Left renal pelvis (tissue), 4 donors: ENCODE measurements at places on chromosomes 3 and 15. TPM values are rescaled to one million over a fixed set of nuclear protein-coding genes. Genes with fewer than 3 reads are reported as not detected.

GRCh38 chr3:107817076-107817475, 273.8 kb downstream of the CD47 start:
- DNase-seq: no peak

DNA sequence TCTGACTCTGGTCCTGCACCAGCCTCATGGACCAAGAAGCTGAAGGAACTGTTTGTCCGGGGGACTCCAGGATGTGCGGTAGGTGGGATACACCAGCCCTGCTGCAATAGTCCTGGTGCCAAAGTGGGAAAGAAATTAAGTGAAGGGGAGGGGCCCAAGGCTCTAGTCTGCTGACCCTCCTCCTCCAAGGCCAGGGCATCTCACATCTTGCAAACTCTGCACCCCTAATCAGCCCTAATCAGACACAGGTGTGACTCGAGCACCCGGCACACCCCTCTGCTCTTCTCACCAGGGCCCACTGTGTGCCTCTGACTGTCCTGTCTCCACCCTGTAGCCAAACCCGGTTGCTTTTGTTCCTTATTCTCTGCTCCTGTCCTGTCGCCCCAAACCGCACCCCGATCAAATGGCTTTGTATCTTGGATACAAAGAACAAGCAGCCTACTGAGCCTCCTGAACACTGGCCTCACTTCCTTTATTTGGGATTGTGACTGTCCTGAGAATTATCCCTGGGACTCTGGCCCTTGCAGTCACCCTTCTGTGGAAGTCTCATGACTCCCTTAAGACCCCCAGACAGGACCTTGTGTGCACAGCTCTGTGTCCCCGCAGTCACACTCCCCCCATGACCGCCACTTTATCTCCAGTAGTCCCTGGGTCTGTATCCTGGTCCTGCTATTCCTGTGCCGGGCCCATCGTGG, 26.7 kb upstream of the SLC41A3 start:
- DNase-seq: no peak

GRCh38 chr3:38595393-38595792, 54.1 kb downstream of the SCN5A start:
- no peak for DNase-seq

HDGFL3 gene
- 100 TPM for polyA plus RNA-seq

DNA sequence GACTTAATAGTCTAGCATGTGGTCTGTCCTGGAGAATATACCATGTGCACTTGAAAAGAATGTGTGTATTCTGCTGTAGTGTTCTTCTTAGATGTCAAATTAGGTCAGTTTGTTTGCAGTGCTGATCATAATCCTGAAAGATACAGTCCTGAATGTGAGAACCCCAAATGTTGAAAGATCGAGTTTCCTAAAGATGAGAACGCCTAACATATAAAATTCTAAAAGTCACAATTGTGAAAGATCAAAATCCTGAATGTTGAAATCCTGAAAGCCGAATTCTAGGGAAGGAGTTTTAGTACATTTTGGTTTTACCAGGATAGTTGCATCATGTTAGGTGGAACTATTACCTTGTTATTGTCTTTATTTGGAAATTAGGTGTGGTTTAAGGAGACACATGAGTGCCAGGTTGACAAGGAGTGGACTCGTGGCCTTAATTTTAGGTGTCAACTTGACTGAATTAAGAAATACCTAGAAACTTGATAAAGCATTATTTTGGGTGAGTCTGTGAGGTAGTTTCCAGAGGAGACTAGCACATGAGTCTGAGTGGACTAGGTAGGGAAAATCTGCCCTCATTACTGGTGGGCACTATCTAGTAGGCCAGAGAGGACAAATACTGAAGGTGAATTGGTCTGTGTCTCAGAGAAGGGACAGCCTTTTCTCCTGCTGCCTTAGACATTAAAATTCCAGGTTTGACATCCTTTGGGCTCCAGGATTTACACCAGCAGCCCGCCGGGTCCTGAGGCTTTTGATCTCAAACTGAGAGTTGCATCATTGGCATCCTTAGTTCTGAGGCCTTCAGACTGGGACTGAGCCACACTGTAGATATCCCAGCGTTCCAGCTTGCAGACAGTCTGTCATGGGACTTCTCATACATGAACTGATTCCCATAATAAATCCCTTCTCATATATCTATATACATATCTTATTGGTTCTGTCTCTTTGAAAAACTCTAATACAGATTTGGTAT, 77.1 kb downstream of the LRRC28 start:
- no peak for DNase-seq

GRCh38 chr3:119630880-119631329, 29.5 kb downstream of the POPDC2 start:
- no peak for DNase-seq

- DNase-seq: peak; percentile 70
Observed at GRCh38 chr3:66971891-66972551, 26.1 kb upstream of the KBTBD8 start.

DNA sequence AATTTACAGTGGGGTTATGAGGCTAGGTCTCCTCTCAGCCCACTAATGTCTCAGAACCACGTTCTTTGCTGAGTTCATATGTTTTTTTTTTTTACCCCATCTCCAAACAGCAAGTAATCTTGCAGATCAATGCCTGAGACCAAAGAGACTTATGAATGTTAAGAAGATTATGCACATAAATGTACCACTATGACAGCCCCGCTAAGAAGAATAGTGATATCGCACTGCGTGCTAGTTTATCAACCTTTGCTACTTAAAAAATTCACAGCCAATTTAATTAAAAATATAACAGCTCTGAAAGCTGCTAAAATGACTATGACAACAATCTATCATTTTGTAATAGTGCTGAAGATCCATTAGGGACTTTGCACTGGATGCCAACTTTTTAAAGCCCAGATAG, 739.0 kb upstream of the CFAP20DC start:
- no peak for DNase-seq

- no peak for DNase-seq
Observed at GRCh38 chr3:29972320-29972993, 633.9 kb upstream of the TGFBR2 start.

GRCh38 chr3:100106531-100107141, 7.7 kb downstream of the FILIP1L start:
- no peak for DNase-seq

ETV5 gene
- polyA plus RNA-seq: 30.7 TPM

ZNF80 gene
- not detected for polyA plus RNA-seq

SLC51A gene
- polyA plus RNA-seq: 10.4 TPM

- DNase-seq: no peak
Observed at GRCh38 chr3:134836921-134837320, 41.9 kb downstream of the EPHB1 start.

- DNase-seq: no peak
Observed at GRCh38 chr3:119161240-119161639, 12.2 kb upstream of the UPK1B start.

- no peak for DNase-seq
Observed at GRCh38 chr3:76997733-76998132, 42.2 kb upstream of the ROBO2 start.

ATP13A4 gene
- 1.3 TPM for polyA plus RNA-seq

DNA sequence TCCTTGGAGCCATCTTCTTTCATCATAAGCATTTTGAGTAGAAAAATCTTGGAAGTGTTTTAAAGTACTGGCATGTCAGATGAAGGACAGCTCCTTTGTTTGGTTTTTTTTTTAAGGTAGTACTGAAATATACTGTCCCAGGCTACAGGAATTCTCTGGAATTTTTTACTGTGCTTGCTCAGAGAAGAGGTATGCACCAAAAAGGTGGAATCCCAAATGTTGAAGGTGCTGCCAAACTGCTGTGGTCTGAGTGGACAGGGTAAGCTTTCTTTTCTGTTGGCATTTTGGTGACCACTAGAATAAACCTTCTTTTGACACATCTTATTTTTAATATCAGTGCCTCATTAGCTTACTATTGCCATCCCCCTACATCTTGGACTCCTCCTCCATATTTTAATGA, 7.2 kb downstream of the GNL3 start:
- DNase-seq: no peak

P2RY14 gene
- 1.6 TPM for polyA plus RNA-seq

DNA sequence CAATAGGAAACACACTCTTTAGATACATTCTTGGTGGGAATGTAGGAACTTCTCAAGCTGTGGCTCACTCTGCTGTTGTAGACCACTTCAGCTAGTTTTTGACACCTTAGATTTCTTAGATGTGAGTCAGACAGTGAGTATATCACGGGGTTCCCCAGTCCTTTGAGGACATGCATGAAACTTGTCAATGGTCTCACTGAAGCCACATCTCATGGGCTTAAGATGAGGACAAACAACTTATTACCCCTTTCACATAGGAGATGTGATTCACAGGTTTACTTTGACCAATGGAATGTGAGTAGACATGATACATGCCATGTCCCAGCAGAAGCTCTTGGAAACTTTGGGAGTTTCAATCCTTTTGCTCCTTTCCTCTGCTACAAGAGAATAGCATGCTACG, 325.5 kb downstream of the CHST2 start:
- no peak for DNase-seq

GRCh38 chr3:15164340-15164739, 41.7 kb upstream of the CAPN7 start:
- peak; percentile 41 for DNase-seq

DNA sequence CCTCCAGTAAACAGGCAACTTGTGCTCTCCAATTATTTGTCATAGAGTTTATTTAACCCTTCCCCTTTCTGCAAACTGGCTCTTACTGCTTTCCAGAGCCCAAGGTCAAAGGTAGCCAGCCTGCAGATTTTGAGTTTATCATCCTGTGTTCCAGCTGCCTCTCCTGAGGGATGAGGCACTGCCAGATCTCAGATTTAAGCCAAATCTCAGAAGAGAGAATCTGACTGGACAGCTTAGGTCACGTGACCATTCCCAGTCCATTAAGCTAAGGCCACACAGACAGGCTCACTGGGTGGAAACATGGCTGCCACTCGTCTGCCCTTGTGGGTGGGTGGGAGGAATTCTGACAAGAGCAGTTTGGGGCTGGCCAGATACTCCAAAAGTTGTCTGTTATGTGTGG, 8.6 kb upstream of the SIAH2 start:
- DNase-seq: no peak

DNA sequence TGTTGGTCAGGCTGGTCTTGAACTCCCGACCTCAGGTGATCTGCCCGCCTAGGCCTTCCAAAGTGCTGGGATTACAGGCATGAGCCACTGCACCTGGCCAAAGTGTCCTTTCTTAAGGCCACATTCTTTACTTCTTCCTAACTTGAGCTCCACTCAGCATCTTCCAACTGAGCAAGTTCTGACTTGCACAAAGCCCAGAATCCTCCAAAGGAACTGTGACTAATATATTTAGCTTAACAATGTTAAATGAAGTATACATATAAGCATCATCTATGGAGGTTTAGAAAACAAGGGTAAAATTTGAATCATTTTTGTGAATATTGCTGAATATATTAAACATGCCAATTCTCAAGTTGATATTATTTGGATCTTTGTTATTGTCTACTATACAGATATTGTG, 93.7 kb downstream of the SHQ1 start:
- no peak for DNase-seq

- DNase-seq: peak; percentile 83
Observed at GRCh38 chr15:66765478-66766281, 63.6 kb downstream of the SMAD6 start.

TGM4 gene
- 0.07 TPM for polyA plus RNA-seq

GOLGA8G gene
- polyA plus RNA-seq: 0.31 TPM

DNA sequence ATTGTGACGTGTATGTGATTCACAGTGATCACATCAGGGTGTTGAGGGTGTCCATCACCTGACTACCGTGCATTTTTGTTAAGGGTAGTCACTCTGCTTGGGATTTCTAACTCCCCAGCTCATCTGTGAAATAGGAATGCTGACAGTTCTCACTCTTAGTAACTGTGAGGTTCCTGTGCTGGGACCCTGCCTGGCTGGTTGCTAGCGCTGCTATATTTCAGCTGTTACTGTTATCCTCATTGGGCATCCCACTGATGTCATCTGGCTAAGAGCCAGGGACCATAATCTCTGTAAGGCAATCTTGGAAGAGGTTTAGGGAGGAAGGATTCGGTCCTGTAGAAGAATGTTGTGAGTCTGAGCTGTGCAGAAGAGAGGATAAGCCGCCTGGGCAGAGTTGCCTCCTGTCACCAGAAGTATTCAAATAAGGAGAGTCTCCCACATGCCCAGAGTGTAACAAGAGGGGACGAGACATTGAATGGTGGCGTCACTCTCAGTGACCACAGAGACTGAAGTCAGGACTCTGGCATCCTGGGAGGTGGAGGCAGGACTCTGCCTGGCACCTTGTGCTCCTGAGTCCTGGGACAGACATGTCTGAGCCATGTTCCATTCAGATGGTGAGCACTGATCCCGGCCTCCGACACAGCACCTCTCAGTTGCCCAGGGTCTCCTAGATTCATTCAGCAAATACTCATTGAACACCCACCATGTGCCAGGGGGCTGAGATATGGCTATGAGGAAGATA, 52.2 kb downstream of the FBLN2 start:
- no peak for DNase-seq

DNA sequence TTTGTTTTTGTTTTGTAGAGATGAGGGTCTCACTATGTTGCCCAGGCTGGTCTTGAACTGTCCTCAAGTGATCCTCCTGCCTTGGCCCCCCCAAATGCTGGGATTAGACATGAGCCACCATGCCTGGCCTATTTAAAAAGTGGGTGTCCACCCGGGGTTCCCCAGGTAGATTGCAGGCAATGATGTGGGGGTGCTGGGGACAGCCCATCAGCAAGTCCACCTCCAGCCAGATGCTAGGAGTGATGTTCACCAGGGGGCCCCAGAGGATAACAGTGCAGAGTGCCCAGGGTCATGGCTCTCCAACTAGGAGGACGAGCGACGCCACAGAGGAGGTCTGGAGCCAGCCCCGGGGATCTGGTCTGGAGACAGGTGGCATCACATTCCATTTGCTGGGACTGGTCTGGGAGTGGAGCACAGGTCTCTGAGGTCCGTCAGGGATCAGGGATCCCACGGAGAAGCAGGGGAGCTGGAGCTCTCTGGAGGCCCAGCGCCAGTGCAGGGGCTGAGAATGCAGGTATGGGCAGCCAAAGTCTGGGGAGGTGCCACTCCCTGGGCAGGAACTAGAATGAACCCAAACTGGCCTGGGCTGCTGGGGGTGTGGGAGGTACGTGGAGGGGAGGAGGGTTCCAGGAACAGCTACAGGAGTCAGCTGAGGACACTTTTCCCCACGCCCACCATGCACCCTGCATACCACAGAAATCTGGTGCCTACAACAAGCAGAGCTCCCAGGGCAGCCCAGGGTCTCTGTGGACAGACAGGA, 51.2 kb upstream of the PCSK6 start:
- no peak for DNase-seq

GRCh38 chr3:105793040-105793439, 75.8 kb downstream of the CBLB start:
- no peak for DNase-seq

- DNase-seq: no peak
Observed at GRCh38 chr3:67312155-67312554, 314.0 kb downstream of the KBTBD8 start.

- no peak for DNase-seq
Observed at GRCh38 chr15:77375133-77375532, 44.8 kb downstream of the PEAK1 start.

AMIGO3 gene
- 1.5 TPM for polyA plus RNA-seq

DNA sequence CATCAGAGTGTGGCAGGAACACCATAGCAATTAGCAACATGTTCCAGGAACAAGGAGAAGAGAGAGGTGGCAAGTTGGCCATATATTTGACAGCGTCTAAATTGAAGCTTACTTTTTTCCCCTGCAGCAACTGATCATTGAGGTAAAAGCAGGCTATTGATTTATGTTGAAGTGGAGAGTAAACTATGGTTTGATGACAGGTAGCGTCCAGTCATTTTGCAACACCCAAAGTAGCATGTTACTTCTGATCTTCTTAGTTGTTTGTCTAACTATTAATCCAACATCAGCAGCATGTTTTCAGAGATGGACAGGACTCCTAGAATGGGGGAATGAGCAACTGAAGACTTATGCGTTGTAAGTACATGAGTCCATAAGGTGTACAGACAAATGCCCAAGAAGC, 225.8 kb downstream of the ZPLD1 start:
- no peak for DNase-seq

- no peak for DNase-seq
Observed at GRCh38 chr3:27356976-27357375, 12.2 kb downstream of the NEK10 start.
